AG04450 (cell line): ENCODE measurements at places on chromosomes 7 and 10.

DNA sequence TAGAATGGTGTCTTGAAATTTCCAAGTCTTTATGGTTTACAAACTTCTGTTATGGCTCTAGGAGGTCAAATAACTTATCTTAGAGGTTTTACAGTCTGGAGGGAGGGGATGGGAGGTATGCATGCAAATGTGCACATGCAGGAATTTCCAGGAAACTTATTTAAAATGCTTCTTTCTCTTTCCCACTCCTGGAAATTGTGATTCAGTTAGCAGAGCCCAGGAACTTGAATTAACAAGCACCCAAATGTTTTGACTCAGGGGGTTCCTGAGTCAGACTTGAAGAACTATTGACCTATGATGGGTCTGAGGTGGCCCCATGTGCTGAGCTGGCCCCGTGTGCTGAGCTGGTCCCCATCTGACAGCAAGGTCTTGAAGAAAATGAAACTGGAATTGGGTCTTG lies 669.4 kb downstream of the INHBA start:
- no peak for DNase-seq

GRCh38 chr10:88066876-88067275 lies 203.5 kb downstream of the PTEN start:
- DNase-seq, result no peak

GRCh38 chr10:72980348-72980747 lies 25.7 kb upstream of the PLA2G12B start:
- no peak for DNase-seq

DNA sequence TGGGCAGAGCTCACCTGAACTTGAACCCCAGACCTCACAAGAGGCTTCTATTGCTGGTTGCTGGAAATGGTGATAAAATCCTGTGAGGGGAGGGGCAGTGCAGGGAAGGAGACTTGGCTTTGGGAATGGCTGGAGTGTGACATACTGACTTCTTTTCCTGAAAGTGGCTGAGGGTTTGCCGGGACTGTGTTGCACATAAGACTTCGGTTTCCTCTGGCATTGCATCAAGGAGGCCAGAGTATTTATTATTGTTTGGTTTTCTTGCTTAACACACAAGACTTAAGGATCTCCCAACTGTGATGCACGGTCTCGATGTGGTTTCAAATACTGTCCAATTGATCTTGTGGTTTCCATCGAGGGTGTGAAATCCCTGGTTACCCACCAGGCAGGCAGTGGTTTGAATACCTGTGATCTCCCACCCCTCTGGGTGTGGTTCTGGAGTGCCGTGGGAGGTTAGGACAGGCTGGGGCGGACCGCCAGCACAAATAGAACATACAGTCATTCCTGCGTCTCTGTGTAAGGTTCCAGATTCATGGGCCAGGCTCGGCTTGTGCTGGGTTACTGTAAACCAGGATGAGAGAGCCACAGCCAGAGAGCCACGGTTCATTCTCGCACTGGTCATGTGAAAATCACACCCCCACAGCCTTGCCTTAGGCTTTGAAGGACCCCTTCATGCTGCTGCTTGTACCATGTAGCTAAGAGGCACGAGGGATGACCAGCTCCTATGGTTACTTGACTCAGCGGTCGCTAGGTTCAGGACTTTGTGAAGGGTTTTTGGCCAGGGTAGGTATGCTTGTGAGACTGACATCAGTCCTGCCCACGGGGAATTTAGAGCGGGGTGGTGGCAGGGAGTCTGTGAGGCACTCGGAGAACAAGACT lies 39.2 kb downstream of the WBP1L start:
- peak; percentile 75 for DNase-seq

DNA sequence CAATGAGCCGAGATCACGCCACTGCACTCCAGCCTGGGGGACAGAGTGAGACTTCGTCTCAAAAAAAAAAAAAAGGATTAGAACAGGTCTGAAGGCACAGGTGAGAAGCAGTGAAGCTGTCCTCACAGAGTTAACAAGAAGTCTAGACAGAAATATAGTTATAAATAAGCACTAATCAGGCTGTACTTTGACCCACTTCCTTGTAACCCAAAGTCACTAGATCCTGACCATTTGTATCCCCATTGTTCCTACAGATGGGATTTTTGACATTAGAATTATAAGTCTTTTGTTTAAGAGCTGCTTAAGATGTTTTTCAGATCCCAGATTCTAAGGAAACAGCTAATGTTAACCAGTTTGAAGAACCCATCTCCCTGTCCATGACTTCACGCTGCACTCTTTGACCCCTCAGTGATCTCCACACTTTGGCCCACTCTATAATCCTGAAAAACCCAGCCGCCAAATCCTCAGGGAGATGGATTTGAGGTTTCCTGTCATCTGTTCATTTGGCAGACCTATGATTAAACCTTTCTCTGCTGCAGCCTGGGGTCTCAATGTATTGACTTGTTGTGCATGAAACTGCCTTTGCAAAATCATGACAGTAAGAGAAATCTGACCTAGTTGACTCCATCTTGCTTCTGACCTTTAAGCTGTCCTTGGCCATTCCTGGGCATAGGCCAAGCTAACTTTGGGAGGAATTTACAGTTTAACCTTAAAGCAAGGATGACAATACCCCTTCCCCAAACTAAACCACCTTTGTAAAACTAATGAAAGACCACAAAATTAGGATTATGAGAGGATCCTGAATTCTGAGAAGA lies 11.4 kb downstream of the SSMEM1 start:
- no peak for DNase-seq

DNA sequence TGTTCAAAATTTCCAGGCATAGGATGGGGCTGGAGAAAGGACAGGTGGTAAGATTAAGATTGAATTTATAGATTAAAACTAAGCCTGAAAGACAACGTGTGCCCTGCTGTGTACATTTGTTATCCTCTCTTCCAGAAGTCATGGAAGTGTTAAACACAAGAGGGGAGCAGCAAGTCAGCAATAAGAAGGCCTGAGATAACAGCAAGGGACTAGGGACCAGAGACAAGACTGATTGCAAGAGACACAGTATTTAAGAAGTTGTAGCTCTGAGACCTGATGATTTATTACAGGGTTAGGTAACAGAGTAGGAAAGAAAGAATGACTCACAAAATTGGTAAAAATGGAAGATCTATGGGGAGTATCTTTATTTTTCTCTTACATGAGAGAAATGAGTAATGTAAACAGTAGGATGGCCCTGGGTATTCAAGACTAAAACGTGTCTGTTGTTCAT lies 55.7 kb upstream of the COL1A2 start:
- DNase-seq, result no peak
